Stimulated activated CD8-positive, alpha-beta memory T cell treated with anti-CD3 and anti-CD28 coated beads, Interleukin-7, amount 100 ng/mL, for 4 hours (primary cell): ENCODE measurements at places on chromosomes 16 and 17.

DNA sequence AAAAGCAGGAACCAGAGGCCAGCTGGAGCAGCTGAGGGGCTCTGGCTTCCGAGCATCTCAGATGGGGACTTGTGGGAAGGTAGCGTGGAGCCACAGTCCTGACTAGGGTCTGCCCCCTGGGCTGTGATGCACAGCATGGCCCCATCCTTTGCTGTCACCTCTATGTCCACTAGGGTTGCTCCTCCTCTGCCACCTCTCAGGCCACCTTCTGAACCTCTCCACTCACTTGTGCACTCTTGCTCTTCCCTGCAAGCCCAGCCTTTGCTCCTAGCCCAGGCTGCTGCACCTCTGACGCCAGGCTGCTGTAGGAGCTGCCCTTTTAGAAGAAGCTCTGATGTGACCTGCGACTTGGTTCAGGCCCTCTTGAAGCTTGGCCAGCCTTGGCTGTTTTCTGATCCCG, 24.3 kb upstream of the SMPD3 start:
- no peak for DNase-seq

- no peak for DNase-seq
Observed at GRCh38 chr17:75004371-75004770, 8.1 kb upstream of the MRPL58 start.

DNA sequence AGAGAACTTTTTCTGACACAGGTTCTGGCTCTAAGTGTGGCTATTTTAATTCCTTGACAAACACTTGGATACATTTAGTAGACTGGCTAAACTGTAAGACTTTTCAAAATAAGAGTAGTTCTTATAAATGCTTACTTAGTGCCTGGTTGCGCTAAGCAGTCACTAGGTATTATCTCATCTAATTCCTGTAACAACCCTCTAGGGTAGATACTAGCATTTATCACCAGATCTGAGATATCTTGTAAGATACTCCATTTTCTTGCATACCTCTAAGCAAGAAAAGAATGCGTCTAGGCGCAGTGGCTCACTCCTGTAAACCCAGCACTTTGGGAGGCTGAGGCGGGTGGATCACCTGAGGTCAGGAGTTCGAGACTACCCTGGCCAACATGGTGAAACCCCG, 131.2 kb downstream of the CMIP start:
- DNase-seq: no peak

- DNase-seq: no peak
Observed at GRCh38 chr16:3836641-3837040, 43.9 kb downstream of the CREBBP start.

DNA sequence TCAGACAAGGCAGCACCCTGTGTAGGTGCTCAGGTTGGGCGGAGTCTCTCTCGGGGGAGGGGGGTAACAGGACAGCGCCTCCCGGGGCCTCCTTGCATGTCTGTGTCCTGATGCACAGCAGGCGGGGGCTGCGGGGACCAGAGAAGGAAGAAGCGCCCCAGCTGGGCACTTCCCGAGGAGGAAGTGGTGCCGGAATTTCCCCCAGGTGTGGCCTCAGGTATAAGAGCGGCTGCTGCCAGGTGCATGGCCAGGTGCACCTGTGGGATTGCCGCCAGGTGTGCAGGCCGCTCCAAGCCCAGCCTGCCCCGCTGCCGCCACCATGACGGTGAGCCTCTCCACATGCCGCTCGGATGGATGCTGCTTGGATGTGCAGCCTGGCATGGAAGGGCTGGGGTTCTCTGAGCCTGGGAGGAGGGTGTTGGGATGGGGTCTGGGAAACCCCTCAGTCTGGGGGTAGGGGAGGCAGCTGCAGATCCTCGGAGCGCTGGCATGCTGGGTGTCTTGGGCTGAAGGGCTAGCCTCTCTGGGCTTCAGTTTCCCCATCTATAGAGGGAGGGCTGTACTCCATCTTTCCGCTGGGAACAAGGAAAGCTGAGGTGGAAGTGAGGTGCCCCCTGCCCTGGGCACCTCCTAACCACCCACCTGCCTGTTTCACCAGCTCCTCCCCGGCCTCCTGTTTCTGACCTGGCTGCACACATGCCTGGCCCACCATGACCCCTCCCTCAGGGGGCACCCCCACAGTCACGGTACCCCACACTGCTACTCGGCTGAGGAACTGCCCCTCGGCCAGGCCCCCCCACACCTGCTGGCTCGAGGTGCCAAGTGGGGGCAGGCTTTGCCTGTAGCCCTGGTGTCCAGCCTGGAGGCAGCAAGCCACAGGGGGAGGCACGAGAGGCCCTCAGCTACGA, at the start of gene IL17C:
Gene IL17C, plus strand, starts transcription at position 250 of the 908 bp plus-strand sequence. Its CDS starts 70 bp downstream, at position 320.
- DNase-seq: no peak

GRCh38 chr17:39400547-39401411, 647 bp downstream of the FBXL20 start:
- DNase-seq: peak; percentile 3

GRCh38 chr16:35862242-35862641, 2402.8 kb downstream of the TP53TG3F start:
- DNase-seq: no peak

GRCh38 chr17:8393470-8394231, 4.0 kb downstream of the RNF222 start:
- no peak for DNase-seq

- DNase-seq: peak; percentile 70
Observed at GRCh38 chr17:65099941-65100315, 37.2 kb upstream of the RGS9 start.

GRCh38 chr16:31002250-31002700, 8.2 kb downstream of the STX1B start:
- no peak for DNase-seq

GRCh38 chr17:71681427-71682173, 439.2 kb upstream of the SOX9 start:
- no peak for DNase-seq

DNA sequence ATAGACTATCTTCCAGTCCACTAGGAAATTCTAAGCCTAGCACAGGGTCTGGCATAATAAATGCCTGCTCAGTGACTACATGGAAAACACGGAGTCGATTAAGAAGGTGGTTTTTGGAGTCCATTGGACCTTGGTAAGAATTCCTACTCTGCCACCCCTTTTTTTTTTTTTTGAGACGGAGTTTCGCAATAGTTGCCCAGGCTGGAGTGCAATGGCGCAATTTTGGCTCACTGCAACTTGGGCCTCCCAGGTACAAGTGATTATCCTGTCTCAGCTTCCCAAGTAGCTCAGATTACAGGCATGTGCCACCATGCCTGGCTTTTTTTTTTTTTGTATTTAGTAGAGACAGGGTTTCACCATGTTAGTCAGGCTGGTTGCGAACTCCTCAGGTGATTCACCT, 123.2 kb downstream of the HS3ST2 start:
- no peak for DNase-seq

- no peak for DNase-seq
Observed at GRCh38 chr16:30379158-30379783, 3.1 kb downstream of the SEPTIN1 start.

GRCh38 chr17:57329380-57330214, 73.3 kb downstream of the MSI2 start:
- DNase-seq: no peak

DNA sequence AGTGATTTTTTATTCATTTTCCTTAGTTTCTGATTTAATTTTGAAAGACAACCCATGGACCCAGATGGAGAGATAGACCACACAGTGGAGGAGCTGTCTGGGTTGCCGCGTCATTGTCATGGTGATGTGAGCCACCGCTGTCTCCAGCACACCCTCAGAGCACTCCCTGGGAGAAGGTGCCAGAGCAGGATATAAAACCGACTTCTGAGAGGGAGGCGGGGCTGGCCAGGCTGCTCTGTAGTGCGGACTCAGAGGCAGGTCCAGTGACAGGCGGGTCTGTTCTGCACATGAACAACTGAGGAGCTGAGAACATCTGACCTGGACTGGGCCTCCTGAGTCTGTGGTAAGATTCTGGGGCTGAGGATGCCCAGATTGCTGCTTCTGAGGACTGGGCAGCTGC, 216.3 kb upstream of the NLRP1 start:
- DNase-seq: no peak
